CD4-positive, alpha-beta T cell treated with Interleukin-12 subunit alpha and Interleukin-12 subunit beta, for 1 hour (primary cell): ENCODE measurements at places on chromosomes 4 and X.

DNA sequence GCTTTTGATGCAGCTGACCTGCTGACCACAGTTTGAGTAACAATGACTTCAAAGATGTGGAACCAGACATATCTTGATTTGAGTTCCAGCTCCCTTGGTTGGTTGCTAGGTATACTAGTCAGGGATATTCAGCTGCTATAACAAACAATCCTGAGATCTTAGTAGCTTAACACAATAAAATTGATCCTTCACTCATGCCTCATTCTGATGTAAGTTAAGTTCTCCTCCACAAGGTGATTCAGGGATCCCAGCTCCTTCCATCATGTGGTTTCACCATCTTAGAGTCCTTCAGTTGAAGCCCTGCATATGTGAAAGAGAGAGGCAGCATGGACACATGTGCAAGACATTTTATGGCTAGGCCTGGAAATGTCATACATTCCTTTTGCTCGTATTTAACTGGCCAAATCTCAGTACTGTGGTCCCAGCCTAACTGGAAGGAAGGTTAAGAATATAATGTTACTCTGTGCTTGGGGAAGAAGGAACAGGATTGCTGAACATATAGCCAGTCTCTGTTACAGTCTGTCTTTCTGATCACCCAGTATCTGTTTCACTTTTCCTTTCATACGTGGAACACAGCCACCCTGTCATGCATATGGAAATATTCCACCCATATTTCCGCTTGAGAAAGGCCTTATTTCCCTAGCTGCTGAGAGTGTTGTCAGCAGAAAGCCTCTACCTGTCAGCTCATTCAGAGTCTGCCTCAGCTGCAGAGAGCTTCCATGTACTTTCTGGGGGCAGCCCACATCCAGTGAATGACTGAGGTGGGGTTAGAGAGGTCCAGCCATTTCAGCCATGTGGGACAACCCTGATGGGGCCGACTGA is 7.1 kb downstream of the SMIM9 start:
- DNase-seq: peak; percentile 17

GRCh38 chr4:162356181-162356580 is 192.4 kb upstream of the FSTL5 start:
- DNase-seq: no peak

- DNase-seq: no peak
Observed at GRCh38 chr4:118746251-118746919, 61.2 kb downstream of the METTL14 start.

GRCh38 chrX:11704725-11705495 is 39.2 kb upstream of the ARHGAP6 start:
- no peak for DNase-seq

GRCh38 chrX:46754586-46755061 is 4.3 kb downstream of the SLC9A7 start:
- no peak for DNase-seq

GRCh38 chr4:38266616-38267015 is 306.4 kb downstream of the PTTG2 start:
- no peak for DNase-seq

DNA sequence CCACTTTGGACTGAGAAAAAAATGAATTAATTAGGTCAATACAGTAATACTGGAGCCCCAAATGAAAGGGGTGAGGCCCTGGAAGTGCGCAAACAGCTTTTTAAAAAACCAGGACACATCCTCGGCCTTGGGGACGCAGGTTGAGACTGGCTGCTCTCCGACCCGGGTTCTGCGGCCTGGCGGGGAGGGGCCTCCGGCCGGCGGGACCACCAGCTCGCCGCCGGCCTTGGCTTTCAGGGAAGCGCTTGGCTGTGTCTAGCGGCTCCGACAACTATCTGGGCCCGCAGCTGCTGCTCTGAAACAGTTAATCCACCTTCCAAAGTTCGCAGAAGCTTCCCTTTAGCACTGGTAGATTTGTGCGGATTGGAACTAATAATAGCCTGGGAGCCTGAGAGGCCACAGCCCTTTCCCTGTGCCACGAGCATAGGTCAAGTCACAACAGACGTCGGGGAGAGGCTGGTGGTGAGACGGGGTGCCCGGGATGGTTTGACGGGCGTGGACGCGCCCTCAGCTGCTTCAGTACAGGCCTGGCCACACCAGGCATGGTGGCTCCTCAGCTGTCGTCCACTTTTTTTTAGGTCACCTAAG is 1.1 kb upstream of the SEL1L3 start:
- no peak for DNase-seq

GRCh38 chr4:141463678-141464077 is 172.7 kb upstream of the IL15 start:
- no peak for DNase-seq

- no peak for DNase-seq
Observed at GRCh38 chrX:70042399-70043371, 7.1 kb downstream of the AWAT2 start.

DNA sequence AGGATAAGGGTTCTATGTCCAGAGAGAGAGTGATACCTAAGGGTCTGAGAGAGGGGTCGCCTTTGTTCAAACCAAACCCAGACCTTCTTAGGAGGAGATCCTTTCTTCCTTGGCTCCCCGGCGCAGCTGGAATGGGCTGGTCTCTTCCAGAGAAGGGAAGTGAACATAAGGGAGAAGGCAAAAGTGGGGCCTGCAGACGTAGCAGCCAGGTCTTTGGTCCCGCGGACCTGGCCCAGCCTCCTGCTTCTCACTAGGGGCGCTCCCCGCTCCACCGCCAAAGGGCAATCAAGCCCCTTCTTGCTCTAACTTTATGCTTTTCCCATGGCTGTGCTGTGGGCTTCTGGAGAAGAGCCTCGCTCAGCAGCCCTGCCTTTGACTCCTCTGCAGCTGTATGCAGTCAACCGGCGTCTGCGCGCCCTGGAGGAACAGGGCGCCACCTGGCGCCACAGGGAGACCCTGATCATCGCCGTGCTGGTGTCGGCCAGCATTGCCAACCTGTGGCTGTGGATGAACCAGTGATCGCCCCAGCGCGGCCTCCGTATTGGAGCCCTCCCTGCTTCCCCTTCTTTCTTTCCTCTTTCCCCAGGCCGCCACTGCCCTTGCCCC is 6.5 kb downstream of the FATE1 start:
- DNase-seq: no peak
